Neural crest cell (in vitro differentiated cells): ENCODE measurements at places on chromosomes 12 and 14. TPM values are rescaled to one million over a fixed set of nuclear protein-coding genes. Genes with fewer than 3 reads are reported as not detected.

DNA sequence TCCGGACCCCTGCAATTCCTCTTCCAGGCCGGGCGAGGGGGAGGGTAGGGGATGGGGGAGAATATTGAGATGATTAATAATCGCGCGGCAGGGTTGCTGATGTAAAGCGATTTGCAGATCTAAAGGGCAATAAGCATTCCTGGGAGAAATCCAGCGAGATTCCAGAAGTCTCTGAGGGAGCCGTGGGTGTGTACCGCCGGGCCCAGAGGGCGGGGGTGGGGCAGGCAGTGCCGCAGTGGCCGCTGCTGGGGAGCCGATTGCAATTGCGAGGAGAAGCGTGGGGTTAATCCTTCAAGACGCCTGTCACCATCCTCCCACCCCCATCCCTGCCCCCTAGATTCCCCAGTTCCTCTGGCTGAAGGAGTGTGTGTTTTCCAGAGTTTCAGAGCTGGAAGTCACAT is 16.4 kb downstream of the FOS start:
- H3K27ac ChIP-seq = no peak overlapping the region
- peaks cover 12% of the 10 kb centered on the region for H3K27me3 ChIP-seq
- peaks cover 25% of the 10 kb centered on the region for H3K4me1 ChIP-seq
- DNase-seq = peak; percentile 18

DNA sequence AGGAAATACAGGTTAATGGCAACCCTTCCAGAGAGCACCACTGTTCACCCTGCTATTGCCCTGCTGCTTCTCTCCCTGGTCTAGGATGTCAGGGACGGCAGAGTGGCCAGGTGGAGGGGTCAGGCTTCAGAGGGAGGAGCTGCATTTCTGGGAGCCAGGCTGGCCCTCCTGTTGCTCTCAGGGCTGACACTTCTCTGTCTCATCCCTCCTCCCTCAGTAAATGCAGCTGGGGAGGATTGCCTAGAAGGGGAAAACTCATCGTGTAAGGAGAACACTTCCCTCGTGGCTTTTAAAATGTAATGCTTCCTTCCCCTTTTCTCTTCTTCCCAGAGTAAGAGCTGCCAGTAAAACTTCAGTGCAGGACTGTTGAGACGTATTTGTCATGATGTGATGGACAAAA is 20.8 kb downstream of the SUSD6 start:
- H3K4me1 ChIP-seq = peaks cover 57% of the 10 kb centered on the region

- H3K4me1 ChIP-seq = peaks cover 7% of the 10 kb centered on the region
- H3K4me3 ChIP-seq = no peak overlapping the region
- DNase-seq = no peak
- H3K27ac ChIP-seq = no peak overlapping the region
- no peaks in the 10 kb centered on the region for H3K36me3 ChIP-seq
- peaks cover 8% of the 10 kb centered on the region for H3K27me3 ChIP-seq
These were observed 35.6 kb downstream of the SYNE3 start for GRCh38 chr14:95480887-95481226.

GRCh38 chr12:59077575-59078426 is 157.5 kb upstream of the LRIG3 start:
- DNase-seq = no peak
- peaks cover 17% of the 10 kb centered on the region for H3K4me1 ChIP-seq
- H3K4me3 ChIP-seq = no peak overlapping the region
- peak overlapping the region; percentile 13 for H3K27ac ChIP-seq
- H3K27me3 ChIP-seq = no peaks in the 10 kb centered on the region
- no peaks in the 10 kb centered on the region for H3K36me3 ChIP-seq

DNA sequence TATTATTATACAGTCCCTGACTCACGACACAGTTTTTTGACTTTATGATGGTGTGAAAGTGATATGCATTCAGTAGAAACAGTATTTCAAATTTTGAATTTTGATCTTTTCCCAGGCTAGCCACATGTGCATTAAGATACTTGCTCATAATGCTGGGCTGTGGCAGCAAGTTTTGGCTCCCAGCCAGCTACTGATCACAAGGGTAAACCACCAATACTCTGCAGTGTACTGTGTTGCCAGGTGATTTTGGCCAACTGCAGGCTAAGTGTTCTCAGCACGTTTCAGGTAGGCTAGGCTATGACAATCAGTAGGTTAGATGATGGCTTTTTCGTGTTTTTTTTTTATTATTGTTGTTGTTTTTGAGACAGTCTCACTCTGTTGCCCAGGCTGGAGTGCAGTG is 69.4 kb upstream of the ACTN1 start:
- DNase-seq = no peak
- no peak overlapping the region for H3K27ac ChIP-seq
- H3K36me3 ChIP-seq = peaks cover 3% of the 10 kb centered on the region
- H3K4me1 ChIP-seq = peaks cover 27% of the 10 kb centered on the region
- no peak overlapping the region for H3K4me3 ChIP-seq
- peaks cover 5% of the 10 kb centered on the region for H3K27me3 ChIP-seq

DNA sequence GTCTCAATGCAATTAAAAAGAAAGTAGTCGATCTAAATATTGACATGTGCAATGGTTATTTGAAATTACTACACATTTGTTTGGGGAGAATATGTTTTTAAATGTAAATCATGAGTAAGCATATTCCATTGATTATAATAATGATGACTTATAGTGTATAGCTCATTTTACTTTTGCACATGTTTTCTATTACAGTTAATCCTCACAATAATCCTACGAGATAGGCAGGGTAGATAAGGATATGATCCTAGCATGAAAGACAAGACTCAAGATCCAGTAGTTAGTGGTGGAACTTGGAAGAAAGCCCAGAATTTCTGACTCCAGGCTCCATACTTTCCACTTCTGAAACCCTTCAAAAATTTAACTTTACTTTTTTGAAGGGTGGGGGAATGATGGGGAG is 94.0 kb downstream of the NAV3 start:
- H3K27ac ChIP-seq = no peak overlapping the region
- H3K4me3 ChIP-seq = no peak overlapping the region
- DNase-seq = no peak
- peaks cover 1% of the 10 kb centered on the region for H3K4me1 ChIP-seq

DNA sequence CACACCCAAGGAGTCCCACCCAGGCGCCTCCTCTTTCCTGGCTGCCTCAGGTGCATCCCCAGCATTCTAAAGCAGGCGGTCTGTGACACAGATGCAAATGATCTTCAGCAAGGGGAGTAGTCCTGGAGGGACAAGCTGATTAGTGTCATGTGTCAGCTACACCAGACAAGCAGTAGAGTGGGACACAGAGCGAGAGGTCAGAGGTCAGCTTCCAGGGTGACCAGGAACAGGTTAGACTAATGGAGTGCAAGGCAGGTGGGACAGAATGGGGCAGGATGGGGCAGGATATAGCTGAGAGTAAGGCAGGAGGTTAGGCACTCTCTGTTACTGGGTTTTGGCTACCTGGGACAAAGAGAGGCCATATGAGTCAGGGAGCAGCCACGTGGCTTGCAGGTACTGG is 534.0 kb downstream of the FUT8 start:
- H3K36me3 ChIP-seq = no peaks in the 10 kb centered on the region
- H3K4me1 ChIP-seq = no peaks in the 10 kb centered on the region
- DNase-seq = no peak
- no peak overlapping the region for H3K27ac ChIP-seq
- H3K27me3 ChIP-seq = peaks cover 11% of the 10 kb centered on the region
- no peak overlapping the region for H3K4me3 ChIP-seq

PPP1R12A gene
- 65.7 and 72.3 TPM in 2 replicates for total RNA-seq

KCNC2 gene
- total RNA-seq = not detected in 2 replicates

KCNMB4 gene
- 6.1 and 6.9 TPM in 2 replicates for total RNA-seq

SLC25A47 gene
- not detected in 2 replicates for total RNA-seq
